Activated CD4-positive, alpha-beta T cell treated with anti-CD3 and anti-CD28 coated beads, Interleukin-2, amount 50 U/mL, for 1 hour (primary cell): ENCODE measurements at places on chromosomes 4 and X.

DNA sequence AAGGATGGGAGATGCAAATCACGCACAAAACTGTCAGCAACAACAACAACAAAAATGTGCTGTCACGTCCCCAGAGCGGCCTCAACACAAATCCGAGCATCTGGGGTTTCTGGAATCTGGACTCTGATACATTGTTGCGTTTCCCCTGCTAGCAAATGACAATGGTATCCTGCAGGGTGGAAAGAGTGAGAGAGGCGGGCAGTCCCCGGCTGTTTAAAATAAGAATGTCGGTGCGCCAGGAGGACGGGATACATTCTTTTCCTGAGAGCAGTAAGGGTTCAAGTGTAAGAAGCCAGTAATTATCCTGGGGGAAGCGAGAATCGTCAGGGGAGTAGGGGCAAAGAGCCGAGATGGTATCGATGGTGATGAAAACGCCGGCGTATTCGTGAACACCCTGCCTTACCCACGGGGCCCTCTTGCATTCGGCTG lies 310.2 kb downstream of the ASMT start:
- DNase-seq: no peak

DNA sequence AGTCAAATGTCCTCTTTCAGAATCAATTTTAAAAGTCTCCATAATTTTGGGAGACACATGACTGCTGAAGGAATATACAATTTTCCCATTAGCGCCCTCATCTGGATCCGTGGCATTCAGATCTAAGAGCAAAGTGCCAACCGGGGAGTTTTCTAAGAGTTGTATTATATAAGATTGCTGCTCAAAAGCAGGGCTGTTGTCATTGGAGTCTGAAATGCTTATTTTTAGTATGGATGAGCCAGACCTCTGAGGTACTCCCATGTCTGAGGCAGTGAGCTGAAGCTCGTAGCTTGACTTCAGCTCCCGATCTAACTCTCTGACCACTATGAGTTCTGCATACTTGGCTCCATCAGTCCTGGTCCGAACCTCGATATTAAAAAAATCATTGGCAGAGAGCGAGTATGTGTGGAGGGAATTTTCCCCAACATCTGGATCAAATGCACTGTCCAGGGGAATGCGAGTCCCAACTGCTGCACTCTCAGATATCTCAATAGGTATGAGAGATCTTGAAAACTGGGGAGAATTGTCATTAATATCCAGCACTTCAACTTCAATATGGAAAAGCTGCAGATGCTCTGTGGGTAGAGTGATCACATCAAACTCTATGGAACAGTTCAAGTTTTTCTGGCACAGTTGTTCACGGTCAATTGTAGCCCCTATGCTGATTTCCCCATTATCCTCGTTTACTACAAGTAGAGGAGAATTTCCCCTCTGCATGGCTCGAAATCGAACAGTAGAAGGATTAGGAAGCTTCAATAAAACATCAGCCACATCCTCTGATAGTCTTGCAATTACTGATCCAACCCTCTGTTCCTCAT lies 917 bp downstream of the PCDH18 start:
- no peak for DNase-seq

DNA sequence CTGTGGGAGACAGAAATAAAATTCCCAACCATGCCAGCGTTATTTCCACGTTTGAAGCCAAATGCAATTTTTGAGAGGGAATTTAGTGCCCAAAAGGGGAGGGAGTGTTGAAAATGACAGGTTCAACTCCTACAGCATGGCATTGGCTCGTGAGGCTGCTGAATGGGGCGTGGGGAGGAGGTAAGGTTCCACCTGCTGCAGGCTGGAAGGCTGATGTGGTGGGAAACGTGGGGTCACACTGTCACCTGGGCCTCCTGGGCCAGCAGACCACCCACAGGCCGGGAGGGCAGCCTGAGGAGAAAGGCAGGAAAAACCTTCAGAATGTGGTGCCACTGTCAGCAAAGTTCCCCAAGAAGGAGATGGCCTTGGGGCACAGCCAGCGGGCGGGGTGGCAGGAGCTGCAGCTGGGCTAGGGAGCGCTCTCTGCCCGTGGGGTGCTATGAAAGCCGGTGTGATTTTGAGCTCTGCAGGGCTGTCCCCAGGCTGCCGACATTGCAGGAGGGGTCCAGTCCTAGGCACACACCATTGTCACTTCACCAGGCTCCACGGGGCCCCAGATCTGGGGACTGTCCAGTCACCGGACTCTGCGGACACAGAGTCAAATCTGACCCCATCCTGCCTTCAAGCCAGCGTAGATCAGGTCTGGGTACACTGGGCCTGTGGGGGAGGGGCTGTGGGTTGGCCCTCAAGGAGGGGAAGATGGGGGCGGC lies 19.6 kb downstream of the MSANTD1 start:
- DNase-seq: no peak

DNA sequence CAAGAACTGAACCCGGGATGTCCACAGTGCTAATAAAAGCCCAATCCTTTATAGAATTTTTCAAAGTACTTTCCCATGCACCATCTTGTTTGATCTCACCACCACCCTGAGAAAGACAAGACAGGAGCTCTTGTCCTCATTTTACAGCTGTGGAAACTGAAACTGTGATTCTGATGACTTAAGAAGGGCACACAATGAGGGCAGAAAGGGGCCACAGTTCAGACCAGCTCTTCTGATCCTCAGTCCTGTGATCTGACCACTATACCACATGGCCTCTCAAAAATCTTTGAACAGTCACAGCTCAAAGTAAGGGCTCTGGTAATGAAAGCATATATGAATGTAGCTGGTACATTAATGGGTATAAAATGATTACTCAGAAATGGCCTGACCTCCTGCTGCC lies 127.3 kb upstream of the CPEB2 start:
- no peak for DNase-seq

- DNase-seq: no peak
These were observed 670.5 kb downstream of the GABRG1 start for GRCh38 chr4:45453258-45453853.

DNA sequence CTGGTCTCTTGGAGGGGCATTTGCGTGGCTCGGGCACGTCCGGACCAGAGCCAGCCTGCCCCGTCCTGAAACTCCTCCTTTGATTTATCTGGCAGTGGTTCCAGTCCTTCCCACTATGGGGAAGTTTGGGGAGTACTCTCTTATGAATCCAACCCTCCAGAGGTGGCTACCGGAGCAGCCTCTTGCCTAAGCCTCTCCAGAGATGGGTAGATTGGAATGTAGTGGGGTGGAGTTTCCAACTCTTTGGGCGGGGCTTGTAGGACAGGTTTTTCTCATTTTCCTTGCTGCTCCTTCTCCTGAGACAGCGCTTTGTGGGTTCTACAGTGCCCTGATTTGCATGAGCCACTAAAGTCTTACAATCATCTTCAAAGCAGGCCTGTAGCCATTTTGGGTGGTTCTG lies 60.1 kb upstream of the XAGE1B start:
- DNase-seq: no peak

DNA sequence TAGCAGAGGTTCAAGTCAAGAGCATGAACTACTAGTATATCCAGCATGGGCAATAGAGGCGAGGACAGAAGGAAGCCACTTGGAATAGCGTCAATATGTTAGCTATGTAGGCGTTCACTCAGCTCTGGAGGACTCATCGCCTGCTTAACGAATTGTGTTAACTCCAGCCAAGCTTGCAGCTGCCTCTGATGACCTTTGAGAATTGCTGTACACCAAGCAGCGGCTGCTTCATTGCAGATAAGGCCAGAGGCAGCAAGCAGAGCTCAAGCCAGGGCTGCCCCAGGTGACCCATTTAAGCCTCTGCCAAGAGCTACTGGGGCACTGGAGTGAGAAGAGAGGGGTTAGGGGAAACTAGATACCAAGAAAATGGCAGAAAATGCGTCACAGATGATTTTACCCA lies 160.2 kb upstream of the IGFBP7 start:
- no peak for DNase-seq

DNA sequence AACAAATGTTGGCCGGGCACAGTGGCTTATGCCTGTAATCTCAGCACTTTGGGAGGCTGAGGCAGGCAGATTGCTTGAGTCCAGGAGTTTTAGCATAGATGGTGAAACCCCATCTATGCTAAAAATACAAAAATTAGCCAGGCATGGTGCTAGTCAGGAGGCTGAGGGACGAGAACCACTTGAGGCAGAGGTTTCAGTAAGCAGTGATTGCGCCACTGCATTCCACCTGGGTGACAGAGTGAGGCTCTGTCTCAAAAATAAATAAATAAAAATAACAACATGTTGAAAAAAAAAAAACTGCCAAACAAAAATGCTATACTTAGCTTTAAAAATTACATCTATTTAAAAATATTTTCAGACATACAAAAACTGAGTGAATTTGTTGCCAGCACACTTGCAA lies 374.2 kb upstream of the SMIM31 start:
- no peak for DNase-seq

- no peak for DNase-seq
These were observed 385 bp downstream of the DCLK2 start for GRCh38 chr4:150078579-150079080.

- no peak for DNase-seq
These were observed 33.9 kb downstream of the CLCN5 start for GRCh38 chrX:49956313-49956712.

- DNase-seq: peak; percentile 3
These were observed 75.8 kb downstream of the NUDT11 start for GRCh38 chrX:51420610-51421009.

DNA sequence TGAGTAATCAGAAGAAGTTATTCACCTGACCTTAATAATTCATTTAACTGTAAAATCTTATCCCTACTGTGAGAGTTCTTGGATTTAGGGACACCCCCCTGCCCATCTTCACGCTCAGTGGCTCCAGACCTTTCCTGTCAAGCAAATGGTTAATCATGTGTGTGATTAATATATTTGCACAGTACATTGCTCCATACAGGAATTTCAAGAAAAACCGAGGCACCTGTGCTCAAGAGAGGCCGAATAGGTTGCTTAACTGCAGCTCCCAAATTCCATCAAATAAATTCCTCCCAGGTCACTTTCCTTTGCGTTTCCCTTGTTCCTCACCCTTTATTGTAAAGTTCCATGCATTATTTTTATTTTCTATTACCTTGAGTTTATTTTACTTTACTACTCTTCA lies 119.5 kb downstream of the STOX2 start:
- DNase-seq: no peak

GRCh38 chrX:17632942-17633341 lies 104.4 kb upstream of the SCML1 start:
- DNase-seq: no peak

- DNase-seq: no peak
These were observed 109.7 kb downstream of the MSL3 start for GRCh38 chrX:11867610-11868345.
